ENCODE measurements at places on chromosomes 3 and 15. TPM values are rescaled to one million over a fixed set of nuclear protein-coding genes. Genes with fewer than 3 reads are reported as not detected.

DNA sequence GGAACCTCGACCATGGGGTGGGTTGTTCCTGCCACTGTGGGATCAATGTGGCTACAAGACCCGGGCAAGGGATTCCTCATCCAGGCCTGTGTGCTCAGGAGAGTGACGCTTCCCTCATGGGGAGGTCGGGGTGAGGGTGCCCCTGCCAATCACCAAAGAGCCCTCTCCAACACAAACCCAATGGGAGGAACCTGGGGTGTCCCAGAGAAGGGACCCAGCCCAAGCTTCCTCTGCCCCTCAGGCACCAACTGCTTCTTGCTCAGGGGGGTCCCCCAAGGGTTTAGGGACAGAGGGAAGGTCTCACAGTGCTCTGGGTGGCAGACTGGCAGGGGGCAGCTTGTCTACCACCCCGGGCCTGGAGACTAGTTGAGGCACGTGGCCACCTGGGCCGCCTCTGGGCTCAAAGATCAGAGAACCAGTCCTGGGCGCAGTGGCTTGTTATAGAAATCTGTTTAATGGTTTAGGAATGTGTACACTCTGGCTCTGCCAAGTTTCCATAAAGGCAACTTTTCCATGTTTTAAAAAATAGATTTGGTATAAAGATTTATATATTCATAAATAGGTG is 26.6 kb downstream of the GP9 start:
- peak; percentile 62 for DNase-seq

COL6A5 gene
- polyA plus RNA-seq = 0.03 TPM

DNA sequence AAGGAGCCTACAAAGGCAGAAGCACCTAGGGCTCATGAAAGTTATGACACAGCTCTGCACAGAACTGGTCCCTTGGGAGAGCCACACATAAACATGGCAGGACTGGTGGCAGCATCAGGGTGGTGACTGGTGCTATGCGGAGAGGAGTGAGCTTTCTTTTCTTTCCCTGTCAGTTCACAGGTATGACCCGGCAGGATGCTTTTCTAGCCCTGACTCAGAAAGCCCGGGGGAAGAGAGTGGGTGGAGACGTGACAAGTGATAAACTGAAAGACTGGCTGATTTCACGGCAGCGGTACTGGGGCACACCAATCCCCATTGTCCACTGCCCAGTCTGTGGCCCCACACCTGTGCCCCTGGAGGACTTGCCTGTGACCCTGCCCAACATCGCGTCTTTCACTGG is 103.0 kb downstream of the LARS2 start:
- no peak for DNase-seq

SPESP1 gene
- polyA plus RNA-seq = 3.5 TPM

DNA sequence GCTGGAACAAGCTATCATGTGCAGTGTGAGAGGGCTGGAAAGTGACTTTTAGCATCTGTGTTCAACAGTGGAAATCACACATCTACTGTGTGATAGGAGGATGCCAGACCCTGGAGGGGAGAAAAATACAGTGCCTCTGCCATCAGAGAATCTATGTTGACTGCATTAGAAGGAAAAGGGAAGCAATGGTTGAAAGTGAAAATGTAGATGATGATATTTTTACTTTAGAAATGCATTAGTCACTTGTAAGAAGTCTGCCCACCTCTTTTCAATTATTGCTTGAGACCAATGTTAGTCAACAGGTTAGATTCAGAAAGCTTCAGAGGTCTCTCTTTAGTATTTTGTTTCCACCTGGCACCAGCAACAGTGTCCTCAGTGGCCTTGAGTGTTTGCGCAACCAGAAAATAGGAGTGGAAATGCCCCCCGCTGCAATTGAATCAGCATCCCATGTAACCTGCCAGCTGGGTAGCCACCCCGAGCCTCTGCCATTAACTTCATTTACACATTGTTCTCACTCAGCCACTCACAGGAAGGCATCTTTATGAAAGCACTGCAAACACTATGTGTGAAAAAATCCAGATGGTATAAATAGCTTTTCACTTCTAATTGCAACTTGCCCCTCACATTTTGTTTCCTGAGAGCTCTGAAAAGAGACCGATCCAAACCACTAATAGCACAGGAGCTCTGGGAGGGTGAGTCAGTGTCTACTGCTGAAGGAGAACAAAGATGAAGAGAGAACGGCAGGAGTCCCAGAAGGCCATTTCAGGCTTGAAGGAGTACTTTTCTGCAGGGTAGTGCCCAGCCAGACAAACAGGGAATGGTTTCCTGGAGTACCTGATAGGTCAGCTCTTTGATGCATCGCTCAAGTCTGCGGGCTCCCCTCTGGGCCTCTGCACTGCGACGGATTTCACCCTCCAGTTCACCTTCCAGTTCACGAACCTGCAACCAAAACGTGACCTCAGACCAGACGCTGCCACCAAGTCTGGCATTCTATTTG is 92.1 kb downstream of the HHLA2 start:
- DNase-seq = no peak

THOC7 gene
- 54.9 TPM for polyA plus RNA-seq
